Bronchial epithelial cell (primary cell): ENCODE measurements at places on chromosomes 3 and 15.

- DNase-seq = peak; percentile 38
Measured at GRCh38 chr3:50559702-50560101, 7.8 kb downstream of the C3orf18 start.

GRCh38 chr15:51768018-51768417 is 16.6 kb downstream of the TMOD2 start:
- no peak for DNase-seq

DNA sequence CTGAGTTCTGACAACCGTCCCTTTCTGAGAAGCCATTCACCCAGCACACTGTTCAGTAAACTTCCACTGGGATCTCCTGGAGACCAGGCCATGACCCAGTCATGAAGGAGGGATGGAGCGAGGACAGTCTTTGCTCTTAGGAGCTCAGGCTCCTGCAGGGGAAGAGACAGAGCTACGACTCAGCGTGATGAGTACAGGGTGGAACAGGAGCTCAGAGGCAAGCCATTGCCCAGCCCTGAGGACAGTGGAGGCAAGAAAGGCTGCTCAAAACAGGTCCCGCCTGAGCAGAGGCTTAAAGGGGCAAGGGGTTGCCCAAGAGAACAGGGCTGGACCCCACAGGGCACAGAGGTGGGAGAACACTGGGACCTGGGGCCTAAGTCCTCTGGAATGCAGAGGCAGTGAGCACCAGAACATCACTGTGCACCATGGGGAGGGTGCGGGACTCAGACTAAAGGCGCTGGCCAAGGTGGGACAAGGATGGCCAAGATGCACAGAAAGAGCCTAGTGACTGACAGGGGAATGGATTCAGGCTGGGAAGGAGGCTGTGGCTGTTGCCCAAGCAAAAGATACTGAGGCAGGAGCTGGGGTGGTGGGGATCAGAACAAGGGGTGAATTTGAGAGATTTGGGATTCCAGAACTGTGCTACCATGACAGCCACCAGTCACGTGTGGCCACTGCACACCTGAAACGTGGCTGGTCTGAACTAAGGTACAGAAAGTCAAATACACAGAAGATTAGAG is 25.8 kb downstream of the TMEM43 start:
- no peak for DNase-seq

DNA sequence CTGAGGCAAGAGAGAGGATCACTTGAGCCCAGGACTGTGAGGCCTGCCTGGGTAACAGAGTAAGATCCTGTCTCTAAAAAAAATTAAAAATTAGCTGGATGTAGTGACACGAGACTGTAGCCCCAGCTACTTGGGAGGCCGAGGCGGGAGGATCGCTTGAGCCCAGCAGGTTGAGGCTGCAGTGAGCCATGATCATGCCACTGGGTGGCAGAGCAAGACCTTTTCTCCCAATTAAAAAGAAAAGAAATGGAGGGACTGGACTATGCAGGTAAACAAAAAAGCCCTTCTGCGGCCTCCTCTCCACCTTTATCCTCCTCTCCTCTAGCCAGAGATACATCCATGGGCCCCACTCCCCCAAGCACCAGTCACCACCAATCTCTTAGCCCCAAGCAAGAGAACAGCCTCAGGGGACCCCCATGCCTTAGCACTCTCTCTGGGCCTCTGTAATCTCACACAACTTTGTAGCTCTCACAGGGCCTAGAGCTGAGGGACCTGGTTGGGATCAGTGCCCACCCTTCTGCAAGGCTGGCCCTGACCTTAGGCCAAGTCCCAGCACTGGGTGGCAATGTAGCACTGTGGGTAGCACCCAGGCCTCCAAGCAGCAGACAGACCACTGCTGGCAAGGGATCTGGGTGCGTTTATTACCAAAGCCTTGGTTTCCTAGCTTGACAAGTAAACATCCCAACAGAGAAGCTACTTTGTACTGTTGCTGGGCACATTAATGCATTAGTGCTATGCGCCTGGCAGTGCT is 43.4 kb downstream of the FAM174B start:
- no peak for DNase-seq

DNA sequence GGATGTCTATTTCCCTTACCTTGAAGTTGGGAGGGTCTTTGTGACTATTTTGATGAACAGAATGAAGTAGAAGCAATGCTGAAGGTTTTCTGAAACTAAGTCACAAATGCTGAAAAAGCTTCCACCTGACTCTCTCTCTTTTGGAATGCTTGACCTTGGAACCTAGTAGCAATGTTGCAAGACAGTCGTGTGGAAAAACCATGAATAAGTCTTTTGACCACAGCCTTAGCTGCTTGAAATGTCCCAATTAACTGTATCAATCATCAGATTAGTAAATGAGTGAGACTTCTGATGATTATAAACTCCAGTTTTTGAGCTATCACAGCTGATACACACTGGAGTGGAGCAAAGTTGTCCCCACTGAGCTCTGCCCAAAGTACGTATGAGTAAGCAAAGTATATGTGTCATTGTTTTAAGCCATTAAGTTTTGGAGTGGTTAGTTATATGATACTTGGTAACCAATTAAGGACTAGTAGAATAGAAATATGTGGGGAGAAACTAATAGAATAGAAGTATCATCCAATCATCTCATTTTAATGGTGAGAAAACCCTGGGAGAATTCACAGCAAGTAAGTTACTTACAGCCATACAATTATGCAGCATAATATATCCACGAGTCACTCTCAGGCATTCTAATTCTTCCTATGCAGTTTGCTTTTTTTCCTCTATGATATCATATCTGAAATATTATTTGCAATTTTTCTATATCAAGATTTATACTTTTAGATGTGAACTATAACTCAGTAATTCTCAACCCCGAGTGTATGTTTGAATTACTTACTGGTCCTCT is 1010.6 kb downstream of the ROBO2 start:
- DNase-seq = peak; percentile 31

DNA sequence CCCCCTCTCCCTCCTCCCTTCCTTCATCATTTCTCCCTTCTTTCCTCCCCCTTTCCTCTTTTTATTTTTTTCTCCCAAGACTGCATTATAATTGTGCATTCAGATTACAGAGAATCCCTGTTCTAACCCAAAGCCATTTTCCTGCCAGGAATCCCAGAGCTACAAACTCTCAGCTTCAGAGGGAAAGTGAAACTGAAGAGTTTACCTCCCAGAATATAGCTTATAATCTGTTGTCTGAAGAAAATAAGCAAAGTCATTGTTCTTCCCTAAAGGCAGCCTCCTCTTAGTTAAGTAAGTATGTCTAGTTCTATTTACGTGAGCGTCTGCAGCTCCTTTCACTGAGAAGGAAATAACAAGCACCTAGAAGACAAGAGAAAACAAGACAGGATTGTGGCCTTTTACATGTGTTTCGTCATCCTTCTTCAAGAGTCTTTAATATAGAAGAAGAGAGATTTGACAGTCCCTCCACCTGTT is 97.2 kb downstream of the CHST2 start:
- DNase-seq = peak; percentile 12

DNA sequence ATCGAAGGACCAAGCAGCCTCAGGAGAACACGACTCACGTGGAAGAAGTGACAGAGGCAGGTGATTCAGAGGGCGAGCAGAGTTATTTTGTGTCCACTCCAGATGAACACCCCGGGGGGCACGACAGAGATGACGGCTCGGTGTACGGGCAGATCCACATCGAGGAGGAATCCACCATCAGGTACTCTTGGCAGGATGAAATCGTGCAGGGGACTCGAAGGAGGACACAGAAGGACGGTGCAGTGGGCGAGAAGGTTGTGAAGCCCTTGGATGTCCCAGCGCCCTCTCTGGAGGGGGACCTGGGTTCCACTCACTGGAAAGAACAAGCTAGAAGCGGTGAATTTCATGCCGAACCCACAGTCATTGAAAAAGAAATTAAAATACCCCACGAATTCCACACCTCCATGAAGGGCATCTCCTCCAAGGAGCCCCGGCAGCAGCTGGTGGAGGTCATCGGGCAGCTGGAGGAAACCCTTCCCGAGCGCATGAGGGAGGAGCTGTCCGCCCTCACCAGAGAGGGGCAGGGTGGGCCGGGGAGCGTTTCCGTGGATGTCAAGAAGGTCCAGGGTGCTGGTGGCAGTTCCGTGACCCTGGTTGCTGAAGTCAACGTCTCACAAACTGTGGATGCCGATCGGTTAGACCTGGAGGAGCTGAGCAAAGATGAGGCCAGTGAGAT is 26.0 kb downstream of the SYNM start:
- no peak for DNase-seq

- no peak for DNase-seq
Measured at GRCh38 chr15:27635916-27636315, 463.2 kb downstream of the OCA2 start.

DNA sequence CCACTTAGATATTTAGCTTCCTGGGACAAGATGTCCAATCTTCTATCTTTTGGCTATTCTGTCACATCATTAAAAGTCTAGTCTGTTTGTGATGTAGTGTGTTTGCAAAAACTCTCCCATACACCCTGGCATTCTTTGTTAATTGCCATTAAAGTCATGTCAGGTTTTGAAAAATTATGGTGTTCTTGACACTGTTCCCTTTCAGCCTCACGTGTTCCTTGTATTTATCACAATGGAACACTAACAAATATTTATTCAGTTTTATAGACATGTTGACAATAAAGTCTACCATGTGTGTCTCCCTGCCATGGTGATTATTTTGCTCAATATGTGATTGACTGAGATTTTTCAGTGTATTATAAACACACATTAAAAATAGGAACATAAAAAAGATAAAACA is 9.4 kb upstream of the CACNA1D start:
- DNase-seq = no peak

- DNase-seq = no peak
Measured at GRCh38 chr3:10333349-10333650, 12.4 kb upstream of the SEC13 start.

DNA sequence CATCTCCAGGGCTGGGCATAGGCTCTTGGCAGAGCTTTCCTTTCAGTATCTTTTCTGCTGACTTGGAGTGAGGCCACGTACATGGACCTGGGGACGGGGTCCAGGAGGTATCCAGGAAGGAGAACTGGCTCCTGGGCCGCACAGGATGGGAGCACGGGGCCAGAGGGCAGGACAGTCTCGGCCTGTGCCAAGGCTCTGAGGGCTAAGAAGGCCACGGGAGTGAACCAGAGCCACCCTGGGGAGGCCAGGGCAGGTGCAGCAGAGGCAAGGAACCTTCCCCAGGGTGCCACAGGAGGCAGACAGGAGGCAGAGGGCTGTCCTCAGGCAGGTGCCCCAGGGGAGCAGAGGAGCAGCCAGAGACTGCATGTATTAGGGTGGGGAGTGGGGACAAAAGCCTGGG is 50.3 kb downstream of the PLXNA1 start:
- no peak for DNase-seq

GRCh38 chr3:115800489-115801075 is 177.3 kb downstream of the GAP43 start:
- DNase-seq = peak; percentile 69

DNA sequence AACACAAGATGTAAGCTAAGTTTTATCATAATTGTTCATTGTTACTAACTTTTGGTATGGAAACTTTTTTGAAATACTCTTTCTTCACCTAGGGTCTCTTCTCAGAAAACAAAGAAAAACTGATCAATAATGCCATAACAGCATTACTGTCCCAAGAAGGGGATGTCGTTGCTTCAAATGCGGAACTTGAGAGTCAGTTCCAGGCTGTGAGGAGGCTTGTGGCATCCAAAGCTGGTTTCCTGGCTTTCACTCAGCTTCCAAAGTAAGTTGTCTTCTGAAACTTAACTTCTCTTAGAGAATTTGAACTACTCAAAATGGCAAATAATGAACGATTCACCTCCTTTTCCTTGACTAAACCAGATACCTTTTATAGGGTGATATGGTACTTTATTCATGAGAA is 39.3 kb downstream of the DNAJC13 start:
- no peak for DNase-seq

DNA sequence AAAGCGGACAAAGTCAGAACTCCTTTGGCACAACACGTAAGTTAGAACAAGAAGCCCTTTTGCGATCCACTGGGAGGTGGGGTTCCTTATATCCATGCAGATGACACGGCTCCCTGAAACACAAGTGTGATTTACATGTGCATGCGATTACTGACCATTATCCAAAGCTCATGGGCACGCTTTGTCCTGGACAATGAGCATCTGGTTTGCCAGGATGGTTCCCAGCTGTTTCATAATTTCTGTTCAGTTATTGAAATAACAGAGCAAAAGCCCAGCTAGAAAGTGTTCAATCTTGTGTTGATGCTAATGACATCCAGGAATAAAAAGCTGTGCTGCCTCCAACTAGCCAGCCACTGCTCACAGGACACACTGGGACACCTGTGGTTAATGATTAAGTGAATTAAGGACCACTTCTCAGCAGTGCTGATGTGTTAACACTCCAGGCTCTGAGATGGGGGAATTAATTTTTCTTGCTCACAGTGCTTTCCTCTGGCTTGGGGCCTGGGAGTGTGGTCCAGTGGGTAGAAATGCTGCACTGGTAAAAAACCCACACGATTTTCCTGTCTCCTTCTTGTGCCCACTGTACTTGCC is 123.1 kb upstream of the SLC2A2 start:
- no peak for DNase-seq

DNA sequence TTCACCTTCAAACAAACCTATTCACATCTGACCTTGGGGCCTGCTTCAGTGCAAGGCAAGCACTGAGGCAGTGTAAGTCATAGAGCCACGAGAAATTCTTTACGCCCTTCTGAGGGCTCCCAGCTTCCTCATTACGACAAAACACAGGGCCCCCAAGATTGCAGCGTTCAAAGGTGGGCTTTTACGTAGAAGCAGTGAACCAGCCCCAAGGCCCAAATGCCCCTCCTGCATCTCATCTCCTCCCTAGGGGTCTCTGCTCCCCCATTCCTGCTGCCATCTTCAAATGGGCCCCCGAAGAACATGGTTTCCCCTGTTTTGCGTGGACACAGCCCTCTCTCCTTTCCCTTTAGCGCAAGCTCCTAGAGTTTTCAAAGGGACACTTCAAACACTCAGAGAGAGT is 285.1 kb downstream of the MEX3B start:
- DNase-seq = no peak

DNA sequence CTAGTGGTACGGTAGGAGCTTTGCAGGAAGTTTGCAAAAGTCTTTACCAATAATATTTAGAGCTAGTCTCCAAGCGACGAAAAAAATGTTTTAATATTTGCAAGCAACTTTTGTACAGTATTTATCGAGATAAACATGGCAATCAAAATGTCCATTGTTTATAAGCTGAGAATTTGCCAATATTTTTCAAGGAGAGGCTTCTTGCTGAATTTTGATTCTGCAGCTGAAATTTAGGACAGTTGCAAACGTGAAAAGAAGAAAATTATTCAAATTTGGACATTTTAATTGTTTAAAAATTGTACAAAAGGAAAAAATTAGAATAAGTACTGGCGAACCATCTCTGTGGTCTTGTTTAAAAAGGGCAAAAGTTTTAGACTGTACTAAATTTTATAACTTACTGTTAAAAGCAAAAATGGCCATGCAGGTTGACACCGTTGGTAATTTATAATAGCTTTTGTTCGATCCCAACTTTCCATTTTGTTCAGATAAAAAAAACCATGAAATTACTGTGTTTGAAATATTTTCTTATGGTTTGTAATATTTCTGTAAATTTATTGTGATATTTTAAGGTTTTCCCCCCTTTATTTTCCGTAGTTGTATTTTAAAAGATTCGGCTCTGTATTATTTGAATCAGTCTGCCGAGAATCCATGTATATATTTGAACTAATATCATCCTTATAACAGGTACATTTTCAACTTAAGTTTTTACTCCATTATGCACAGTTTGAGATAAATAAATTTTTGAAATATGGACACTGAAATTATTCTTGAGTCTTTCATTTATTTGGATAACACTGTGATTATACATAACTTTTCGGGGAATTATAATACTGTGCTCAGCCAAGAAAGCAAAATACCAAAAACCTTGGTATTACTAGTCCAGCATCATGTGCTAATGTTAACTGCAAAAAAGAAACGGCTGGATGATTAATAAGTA is 2.2 kb downstream of the SOX2 start:
- peak; percentile 33 for DNase-seq
